ENCODE measurements at places on chromosomes 2 and 18.
A peak's percentile ranks its signal among the peaks of the same experiment; 100 is the strongest.

GRCh38 chr2:175855794-175856453 lies 146.1 kb downstream of the LNPK start:
- no peak for DNase-seq

DNA sequence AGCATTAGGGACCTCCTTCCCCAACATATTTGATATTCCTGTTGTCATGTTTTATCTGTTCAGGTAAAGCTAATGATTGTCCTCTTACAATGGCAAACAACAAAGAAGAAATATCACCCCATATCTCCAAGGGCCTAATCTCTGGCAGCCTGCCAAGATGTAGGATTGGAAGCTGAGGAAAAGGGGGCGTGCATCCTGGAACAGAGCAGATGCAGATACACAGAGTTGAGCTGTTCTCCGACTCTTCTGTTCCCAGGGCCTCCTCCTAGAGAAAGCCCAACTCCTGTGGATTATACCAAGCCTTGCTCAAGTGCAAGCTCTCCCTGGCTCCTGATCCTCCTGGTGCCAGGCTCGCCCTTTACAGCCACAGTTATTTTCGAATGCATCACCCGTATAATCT lies 35.2 kb upstream of the CD207 start:
- no peak for DNase-seq

- no peak for DNase-seq
Measured at GRCh38 chr2:216350214-216350791, 22.0 kb downstream of the MARCHF4 start.

DNA sequence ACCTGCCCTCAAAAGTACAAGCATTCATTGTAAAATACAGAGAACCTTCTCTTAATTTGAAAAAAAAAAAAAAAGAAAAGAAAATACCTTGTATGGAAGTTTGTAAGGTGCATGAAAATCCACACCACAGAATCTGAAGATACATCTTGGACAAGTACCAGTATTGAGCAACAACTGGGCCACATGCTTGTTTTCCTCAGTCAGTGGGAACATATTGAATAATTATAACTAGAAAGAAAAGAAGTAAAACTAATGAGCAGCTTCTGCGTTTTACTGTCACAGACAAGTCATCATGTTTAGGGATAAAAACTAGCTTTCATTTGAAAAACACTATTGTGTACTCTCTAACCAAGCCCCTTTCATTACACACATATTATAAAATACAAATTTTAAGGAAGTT lies 5.8 kb upstream of the PEX13 start:
- DNase-seq, result no peak

DNA sequence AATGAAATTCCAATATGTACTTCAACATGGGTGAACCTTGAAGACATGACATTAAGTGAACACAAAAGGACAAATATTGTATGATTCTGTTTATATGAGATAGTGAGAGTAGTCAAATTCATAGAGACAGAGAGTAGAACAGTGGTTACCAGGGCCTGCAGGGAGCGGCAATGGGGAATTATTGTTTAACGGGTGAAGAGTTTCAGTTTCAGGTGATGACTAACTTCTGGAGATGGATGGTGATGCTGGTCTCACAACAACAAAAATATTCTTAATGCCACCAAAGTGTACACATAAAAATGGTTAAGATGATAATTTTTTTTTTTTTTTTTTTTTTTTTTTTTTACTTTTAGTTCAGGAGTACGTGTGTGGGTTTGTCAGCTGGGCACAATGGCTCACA lies 109.4 kb upstream of the TMEM200C start:
- DNase-seq, result no peak

DNA sequence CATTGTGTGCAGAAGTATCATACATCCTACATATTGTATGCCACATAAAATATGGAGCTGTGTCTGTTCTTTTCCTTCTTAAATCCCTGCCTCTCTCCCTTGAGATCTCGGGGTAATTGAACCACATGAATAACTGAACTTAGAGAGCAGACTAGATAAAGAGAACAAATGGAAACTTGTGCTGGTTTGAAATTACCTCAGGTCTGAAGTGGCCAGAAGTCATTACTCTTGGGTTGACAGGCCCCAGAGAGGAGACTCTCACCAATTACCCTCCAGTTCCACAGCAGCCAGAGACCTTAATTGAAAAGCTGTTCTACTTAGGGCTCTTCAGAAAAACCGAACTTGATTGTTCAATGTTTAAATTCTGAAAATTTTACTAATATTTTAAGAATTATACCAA lies 5.0 kb upstream of the ADAM17 start:
- DNase-seq, result no peak

DNA sequence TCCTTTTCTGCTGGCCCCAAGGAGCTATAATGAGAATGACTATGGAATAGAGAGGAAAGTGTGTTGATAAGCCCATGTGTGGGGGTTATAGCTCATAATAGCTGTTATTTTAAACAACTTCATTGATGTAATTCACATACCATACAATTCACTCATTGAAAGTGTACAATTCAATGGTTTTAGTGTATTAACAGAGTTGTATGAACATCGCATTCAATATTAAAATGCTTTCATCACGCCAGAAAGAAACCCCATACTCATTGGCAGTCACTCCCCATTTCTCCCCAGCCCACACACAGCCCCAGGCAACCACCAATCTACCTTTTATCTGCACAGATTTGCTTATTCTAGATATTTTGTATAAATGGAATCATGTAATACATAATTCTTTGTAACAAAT lies 139.6 kb upstream of the CYP1B1 start:
- DNase-seq, result no peak

DNA sequence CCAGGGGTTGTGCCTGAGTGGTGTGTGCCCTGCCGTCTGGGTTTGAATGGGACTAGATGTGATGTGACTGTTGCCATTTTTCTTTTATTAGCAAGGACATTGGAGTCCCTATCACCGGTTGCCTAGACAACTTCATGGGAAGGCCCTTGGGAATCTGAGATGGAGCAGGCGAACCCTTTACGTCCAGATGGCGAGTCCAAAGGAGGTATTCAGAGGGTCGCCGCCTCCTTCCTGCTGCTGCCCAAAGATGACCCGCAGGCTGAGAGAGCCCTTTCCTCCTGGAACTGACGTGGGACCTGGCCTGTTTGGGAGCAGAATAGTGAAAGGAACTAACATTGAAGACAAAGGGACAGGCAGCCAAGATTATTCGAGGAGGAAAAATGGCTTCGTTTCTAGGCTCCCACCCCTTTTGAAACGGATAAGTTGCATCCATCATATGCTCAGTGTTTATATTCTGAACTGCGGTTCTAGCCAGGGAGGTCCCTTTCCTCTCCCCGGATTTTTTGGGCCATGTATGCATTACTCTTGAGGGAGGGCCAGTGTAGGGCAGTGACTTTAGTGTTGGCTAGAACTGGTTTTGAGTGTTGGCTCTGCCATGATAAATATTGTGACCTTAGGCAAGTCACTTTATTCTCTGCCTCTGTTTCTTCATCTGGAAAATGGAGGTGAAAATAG lies 673 bp downstream of the CENPO start:
- peak; percentile 39 for DNase-seq

- no peak for DNase-seq
Measured at GRCh38 chr2:233051241-233052149, 8.6 kb upstream of the INPP5D start.

- peak; percentile 97 for DNase-seq
Measured at GRCh38 chr2:27095745-27096651, 9.4 kb downstream of the KHK start.

- DNase-seq, result no peak
Measured at GRCh38 chr18:12014521-12015415, 33.5 kb downstream of the IMPA2 start.

DNA sequence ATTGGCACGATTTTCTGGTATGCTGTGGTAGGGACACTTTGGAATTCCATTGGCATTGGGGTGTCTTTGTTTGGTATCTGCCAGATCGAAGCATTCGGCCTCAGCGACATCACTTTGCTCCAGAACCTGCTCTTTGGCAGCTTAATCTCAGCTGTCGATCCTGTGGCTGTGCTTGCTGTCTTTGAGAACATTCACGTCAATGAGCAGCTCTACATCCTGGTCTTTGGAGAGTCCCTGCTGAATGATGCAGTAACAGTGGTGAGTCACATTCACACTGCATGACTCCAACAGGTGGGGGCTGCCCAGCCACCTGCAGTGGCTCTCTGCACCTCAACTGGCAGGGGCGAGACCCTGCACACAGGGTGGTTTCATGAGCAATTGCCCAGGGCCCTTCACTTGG lies 38.4 kb downstream of the SLC9A2 start:
- DNase-seq, result no peak

- no peak for DNase-seq
Measured at GRCh38 chr2:8116661-8117060, 565.2 kb upstream of the ID2 start.

GRCh38 chr18:31719363-31720006 lies 35.1 kb upstream of the B4GALT6 start:
- no peak for DNase-seq

GRCh38 chr2:161722547-161723503 lies 98.6 kb downstream of the SLC4A10 start:
- no peak for DNase-seq

DNA sequence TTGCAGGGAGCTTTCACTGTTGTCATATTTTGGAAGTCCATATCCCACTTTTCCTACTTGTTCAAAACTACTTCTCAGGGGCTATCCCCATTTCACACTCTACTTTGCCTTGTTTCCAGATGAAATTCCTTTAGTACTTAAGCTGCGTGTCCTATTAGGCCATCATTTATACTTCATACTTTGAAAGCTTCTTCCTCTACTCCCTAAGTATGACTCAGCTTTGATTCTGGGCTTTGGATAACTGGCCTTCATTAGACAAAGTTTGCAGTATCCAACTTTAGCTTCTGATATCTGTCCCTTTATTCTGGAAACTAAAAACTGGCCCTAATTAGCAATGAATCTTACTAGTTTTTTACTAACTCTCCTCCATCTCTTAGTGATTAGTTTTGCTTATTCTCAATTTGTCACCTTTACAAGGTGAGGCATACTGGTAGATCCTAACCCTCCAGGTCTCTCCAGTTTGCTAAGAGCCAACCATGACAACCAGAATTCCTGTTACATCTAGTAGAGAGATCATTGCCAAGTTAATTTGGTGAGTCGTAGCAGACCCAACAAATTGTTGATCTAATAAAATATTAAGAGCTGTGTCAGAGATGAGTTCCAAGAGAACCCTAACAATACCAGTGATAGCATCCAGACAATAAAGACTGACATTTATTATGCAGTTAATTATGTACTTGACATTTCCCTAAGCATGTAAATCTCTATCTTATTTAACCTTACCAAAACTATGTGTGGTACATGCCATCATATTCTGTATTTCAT lies 31.2 kb upstream of the ITGAV start:
- no peak for DNase-seq

- DNase-seq, result peak; percentile 90
Measured at GRCh38 chr2:190812506-190813294, 67.9 kb upstream of the GLS start.

- DNase-seq, result no peak
Measured at GRCh38 chr2:101718993-101719571, 21.6 kb downstream of the MAP4K4 start.

- no peak for DNase-seq
Measured at GRCh38 chr18:13382954-13383827, 164.6 kb downstream of the LDLRAD4 start.

- DNase-seq, result no peak
Measured at GRCh38 chr2:65098741-65099140, 31.2 kb downstream of the RAB1A start.

- DNase-seq, result no peak
Measured at GRCh38 chr2:75801234-75801982, 90.7 kb upstream of the GCFC2 start.

DNA sequence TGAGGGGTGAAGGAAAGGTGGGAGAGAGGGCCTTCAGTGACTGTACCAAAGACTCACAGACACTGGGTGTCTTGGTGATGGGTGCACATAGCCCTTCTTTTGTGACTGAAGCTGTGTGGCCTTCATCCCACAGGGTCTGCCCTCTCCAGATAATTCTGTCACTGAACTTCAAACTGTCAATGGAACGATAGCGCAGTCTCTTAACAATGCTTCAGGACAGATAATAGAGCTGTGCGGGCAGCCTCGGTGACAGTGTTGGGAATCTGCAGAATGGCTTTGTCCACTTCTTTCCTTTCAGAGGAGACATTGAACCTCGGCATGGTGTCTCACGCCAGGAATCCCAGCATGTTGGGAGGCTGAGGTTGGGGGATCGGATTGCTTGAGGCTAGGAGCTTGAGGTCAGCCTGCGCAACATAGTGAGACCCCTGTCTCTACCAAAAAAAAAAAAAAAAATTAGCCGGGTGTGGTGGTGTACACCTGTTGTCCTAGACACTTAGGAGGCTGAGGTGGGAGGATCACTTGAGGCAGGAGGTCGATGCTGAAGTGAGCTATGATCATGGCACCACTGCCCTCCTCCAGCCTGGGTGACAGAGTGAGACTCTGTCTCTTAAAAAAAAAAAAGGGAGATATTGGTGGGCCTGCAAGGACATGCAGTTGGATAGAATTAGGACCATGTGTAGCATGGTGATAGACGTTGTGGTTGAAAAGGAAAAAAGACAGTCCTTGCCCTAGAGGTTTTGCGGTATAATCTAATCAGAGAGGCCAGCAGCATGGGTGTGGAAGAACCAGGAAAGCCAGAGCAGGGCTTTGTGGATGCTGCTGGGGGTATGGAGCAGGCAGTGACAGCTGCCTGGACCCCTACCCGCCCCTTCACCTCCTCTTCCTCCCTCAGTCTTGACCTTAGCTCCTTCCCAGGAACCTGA lies 91.4 kb downstream of the LDLRAD4 start:
- DNase-seq, result no peak

GRCh38 chr2:177816766-177817165 lies 255.8 kb downstream of the PDE11A start:
- no peak for DNase-seq

GRCh38 chr2:225025917-225026571 lies 16.2 kb downstream of the DOCK10 start:
- no peak for DNase-seq

DNA sequence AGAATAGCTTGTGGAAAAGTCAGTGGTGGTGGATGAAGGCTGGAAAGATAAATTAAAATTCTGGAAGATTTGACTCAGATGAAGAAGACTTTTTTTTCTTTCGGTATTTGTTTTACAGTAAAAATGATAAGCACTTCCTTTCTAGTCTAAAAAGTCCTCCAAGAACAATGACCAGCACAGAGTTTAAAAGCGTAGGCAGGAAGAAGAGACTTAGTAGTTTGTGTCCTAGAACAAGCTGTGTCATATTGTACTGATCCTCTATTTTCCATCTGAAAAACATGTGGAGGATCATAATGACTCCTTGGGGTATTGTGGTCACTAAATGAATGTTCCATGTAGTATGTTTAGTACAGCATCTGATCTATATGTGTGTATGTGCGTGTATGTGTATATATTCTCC lies 132.4 kb upstream of the FSHR start:
- DNase-seq, result no peak

DNA sequence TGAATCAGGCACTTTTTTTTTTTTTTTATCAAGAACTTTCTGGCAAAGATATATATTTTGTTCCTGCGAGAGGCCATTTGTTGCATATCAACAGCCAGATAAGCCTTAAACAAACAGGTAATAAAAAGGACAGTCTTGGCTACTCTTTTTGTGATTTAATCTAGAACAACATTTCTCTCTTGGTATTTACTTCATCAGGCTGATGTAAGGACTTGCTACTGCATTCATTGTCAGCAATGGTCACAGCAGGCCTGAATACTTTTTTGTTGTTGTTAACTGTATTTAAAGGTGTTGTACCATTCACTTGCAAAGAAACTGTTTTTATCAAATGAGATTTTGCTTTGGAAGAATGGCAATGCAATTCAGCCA lies 683.8 kb downstream of the IRS1 start:
- DNase-seq, result no peak

- no peak for DNase-seq
Measured at GRCh38 chr2:226660526-226660925, 139.1 kb downstream of the IRS1 start.

GRCh38 chr18:59303006-59303405 lies 15.4 kb downstream of the CPLX4 start:
- DNase-seq, result no peak

GRCh38 chr2:106867196-106867953 lies 18.6 kb downstream of the ST6GAL2 start:
- DNase-seq, result no peak
